Activated naive CD8-positive, alpha-beta T cell treated with anti-CD3 and anti-CD28 coated beads for 36 hours (primary cell): ENCODE measurements at places on chromosomes 16 and 17. TPM values are rescaled to one million over a fixed set of nuclear protein-coding genes. Genes with fewer than 3 reads are reported as not detected.

The PRKCB gene
- total RNA-seq: 75.8 TPM

The ADGRG3 gene
- total RNA-seq: not detected

The SLC26A11 gene
- total RNA-seq: 2.3 TPM

The RTN4RL1 gene
- 0.80 TPM for total RNA-seq

DNA sequence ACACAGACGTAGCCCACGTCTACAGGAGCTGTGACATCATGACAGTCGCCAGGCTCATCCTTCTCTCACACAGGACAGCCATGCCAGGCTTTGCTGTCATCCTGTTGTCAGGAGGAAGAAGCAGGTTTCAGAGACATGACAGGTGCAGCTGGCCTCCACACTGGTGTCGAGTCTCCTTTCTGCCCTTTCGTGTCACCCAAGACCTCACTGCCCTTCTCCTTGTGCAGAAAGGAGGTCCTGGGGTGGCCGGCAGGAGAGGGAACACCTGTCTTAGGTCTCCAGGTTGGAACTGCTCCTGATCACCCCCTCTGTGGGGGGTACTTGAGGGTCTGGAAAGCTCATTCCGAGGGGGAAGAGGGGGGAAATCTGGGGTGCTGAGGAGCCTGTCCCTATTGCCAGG is 41.6 kb upstream of the IRF8 start:
- peaks cover 22% of the 10 kb centered on the region for H3K4me1 ChIP-seq
- peaks cover 2% of the 10 kb centered on the region for H3K36me3 ChIP-seq
- DNase-seq: no peak
- no peaks in the 10 kb centered on the region for H3K27me3 ChIP-seq

DNA sequence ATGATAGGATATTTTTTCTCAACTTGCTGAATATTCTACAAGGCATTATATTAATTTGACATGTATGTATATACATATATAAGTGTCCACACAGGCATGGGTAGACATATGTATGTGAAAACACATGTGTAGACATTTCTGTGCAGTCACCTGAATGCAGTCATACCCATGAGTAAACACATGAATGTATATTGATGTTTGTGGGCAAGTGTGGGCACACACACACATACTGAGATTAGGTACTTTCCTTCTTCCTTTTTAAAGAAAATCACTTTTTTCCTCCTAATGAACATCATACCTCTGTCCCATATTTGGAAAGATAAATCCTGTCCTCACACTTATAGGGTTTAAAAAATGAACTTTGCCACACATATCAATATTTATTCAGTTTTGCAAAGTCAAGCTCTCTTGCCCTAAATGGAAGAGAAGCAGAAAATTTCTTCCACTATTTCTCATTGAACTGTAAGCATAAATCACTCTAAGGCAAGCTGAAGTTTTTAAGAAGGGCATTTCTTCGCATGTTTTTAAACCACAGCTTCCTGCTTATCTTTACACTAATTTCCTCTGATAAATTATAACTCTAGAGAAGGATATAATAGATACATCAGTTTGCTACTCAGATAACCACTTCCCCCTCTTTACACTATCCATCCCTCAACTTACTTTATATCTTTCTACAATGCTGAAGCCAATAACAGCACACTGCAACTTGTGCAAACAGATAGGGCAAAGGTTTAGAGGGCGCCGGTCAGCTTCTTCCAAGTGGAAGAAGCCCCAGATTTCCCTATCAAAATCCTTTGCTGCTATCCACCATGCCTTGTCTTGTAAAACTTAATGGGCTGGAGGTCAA is 49.6 kb upstream of the LRRC37A3 start:
- peaks cover 12% of the 10 kb centered on the region for H3K36me3 ChIP-seq

- peaks cover 10% of the 10 kb centered on the region for H3K36me3 ChIP-seq
- H3K27me3 ChIP-seq: no peaks in the 10 kb centered on the region
- DNase-seq: no peak
- peaks cover 16% of the 10 kb centered on the region for H3K4me1 ChIP-seq
- no peak overlapping the region for H3K4me3 ChIP-seq
These were observed 2.7 kb downstream of the WDR59 start for GRCh38 chr16:74982256-74982655.

DNA sequence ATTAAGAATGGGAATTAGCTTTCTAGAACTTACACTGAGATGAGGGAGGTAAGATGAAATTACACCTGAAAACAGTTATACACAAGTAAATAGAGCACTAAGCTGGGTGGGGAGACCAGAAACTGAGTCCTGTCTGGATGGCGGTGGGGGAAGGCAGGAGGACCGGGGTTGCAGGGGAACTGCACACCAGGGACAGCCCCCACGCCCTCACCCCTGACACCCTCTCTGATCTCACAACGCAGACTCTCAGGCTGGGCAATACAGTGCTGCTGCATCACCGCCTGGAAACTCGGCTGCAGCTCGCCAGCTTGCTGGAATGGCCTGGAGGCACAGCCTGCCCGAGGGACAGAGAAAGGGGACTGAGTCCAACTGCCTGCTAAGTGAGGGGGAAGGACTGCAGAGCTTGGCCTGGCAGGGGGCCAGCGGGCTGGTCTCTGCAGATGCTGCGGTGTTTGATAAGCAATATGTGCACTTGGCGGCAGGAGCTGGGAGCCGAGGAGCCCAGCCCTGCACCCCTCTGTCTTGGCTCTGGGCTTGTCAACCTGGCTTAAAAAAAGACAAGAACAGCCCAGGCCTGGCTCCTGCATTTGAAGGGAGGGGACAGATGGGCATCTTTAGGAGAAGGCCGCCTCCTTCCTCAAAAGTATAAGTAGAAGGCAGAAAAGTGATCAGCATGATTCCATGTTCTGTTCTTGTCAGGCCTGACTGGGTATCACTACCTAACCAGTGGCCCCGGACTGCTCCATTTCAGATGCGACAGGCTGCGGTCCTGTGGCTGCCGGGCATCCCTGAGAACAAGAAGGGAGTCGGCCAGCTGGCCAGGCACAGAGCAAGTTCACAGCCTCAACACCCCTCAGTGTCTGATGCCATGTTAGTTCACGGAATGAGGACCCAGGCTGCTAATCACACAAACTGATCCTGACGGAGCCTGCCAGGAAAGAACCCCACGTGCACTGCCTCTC is 30.2 kb downstream of the SPHK1 start:
- H3K36me3 ChIP-seq: no peaks in the 10 kb centered on the region
- H3K4me3 ChIP-seq: no peak overlapping the region
- H3K4me1 ChIP-seq: peaks cover 11% of the 10 kb centered on the region

GRCh38 chr17:47621293-47622179 is 28.2 kb upstream of the KPNB1 start:
- H3K4me1 ChIP-seq: peaks cover 22% of the 10 kb centered on the region
- peak overlapping the region; percentile 68 for H3K27ac ChIP-seq
- no peak for DNase-seq
- H3K27me3 ChIP-seq: no peaks in the 10 kb centered on the region

- H3K4me3 ChIP-seq: no peak overlapping the region
- H3K4me1 ChIP-seq: no peaks in the 10 kb centered on the region
- no peak for DNase-seq
- H3K27me3 ChIP-seq: peaks cover 15% of the 10 kb centered on the region
These were observed 13.0 kb upstream of the SALL1 start for GRCh38 chr16:51163894-51164566.

- peaks cover 11% of the 10 kb centered on the region for H3K27me3 ChIP-seq
- H3K27ac ChIP-seq: no peak overlapping the region
- no peaks in the 10 kb centered on the region for H3K36me3 ChIP-seq
- no peak overlapping the region for H3K4me3 ChIP-seq
These were observed 290.6 kb upstream of the CCL2 start for GRCh38 chr17:33964344-33964979.

DNA sequence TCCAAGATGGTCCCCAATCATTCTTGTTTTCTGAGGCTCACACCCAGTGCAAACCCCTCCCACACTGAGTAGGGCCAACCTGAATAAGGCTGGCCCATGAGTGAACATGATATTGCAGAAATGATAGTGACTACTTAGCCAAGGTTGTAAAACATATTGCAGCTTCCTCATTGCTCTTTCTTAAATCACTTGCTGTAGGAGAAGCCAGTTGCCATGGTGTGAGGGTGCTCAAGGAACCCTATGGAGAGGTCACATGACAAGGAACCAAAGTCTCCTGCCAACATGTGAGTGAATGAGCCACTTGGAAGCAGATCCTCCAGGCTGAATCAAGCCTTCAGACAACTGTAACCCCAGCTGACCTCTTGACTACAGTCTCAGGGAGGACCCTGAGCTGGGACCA is 191.4 kb downstream of the RGS9 start:
- DNase-seq: no peak
- peaks cover 3% of the 10 kb centered on the region for H3K36me3 ChIP-seq
- H3K27ac ChIP-seq: no peak overlapping the region

- peaks cover 4% of the 10 kb centered on the region for H3K36me3 ChIP-seq
- no peaks in the 10 kb centered on the region for H3K27me3 ChIP-seq
- DNase-seq: no peak
- peaks cover 3% of the 10 kb centered on the region for H3K4me1 ChIP-seq
- no peak overlapping the region for H3K4me3 ChIP-seq
These were observed 42.4 kb upstream of the TRAP1 start for GRCh38 chr16:3759736-3760135.

DNA sequence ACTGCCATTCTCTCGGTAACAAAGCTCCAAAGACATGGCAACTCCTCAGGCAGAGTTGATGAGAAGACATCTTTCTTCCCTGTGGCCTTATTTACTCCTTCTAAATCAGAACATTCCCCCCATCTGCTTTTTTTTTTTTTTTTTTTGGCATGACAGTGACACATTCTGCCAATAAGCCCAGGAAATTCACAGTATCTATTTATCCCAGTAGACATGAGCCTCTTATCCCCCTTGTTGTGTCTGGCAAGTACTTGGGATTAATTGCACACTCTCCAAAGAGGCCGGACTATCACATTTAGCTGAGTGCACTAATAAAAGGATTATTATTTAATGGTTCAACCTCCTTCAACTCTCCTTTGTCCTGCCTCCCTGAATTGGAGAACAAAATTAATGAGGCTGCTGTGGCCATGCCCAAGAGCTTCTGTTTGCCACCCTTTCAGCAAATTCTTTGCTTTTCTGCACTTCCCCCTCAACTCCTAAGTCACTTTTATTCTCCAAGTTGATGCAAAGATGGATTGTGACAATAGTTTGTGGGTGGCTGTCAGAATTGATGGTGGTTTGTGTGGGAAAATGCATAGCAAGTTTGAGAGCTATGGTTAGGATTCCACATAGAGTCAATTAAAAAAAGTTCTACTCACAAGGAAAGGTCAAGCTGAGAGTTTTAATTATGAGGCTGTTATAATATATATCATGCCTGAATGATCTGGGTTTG is 47.2 kb downstream of the GPR139 start:
- no peak overlapping the region for H3K27ac ChIP-seq
- no peaks in the 10 kb centered on the region for H3K4me1 ChIP-seq
- peaks cover 8% of the 10 kb centered on the region for H3K27me3 ChIP-seq
- no peaks in the 10 kb centered on the region for H3K36me3 ChIP-seq

GRCh38 chr16:10239640-10240039 is 57.4 kb upstream of the GRIN2A start:
- peaks cover 23% of the 10 kb centered on the region for H3K27me3 ChIP-seq
- H3K4me1 ChIP-seq: no peaks in the 10 kb centered on the region
- no peak overlapping the region for H3K4me3 ChIP-seq
- H3K27ac ChIP-seq: no peak overlapping the region
- H3K36me3 ChIP-seq: no peaks in the 10 kb centered on the region
- DNase-seq: no peak
